ENCODE measurements at places on chromosomes 1 and 21. TPM values are rescaled to one million over a fixed set of nuclear protein-coding genes. Genes with fewer than 3 reads are reported as not detected.

ATP1A4 gene
- 1.1 TPM for total RNA-seq

TMEM79 gene
- total RNA-seq = 4.8 TPM

TRIM45 gene
- total RNA-seq = 2.1 TPM

ZBTB8A gene
- 8.4 TPM for total RNA-seq

NCAM2 gene
- total RNA-seq = 8.8 TPM

REN gene
- 0.59 TPM for total RNA-seq

UCK2 gene
- 8.3 TPM for total RNA-seq

DNA sequence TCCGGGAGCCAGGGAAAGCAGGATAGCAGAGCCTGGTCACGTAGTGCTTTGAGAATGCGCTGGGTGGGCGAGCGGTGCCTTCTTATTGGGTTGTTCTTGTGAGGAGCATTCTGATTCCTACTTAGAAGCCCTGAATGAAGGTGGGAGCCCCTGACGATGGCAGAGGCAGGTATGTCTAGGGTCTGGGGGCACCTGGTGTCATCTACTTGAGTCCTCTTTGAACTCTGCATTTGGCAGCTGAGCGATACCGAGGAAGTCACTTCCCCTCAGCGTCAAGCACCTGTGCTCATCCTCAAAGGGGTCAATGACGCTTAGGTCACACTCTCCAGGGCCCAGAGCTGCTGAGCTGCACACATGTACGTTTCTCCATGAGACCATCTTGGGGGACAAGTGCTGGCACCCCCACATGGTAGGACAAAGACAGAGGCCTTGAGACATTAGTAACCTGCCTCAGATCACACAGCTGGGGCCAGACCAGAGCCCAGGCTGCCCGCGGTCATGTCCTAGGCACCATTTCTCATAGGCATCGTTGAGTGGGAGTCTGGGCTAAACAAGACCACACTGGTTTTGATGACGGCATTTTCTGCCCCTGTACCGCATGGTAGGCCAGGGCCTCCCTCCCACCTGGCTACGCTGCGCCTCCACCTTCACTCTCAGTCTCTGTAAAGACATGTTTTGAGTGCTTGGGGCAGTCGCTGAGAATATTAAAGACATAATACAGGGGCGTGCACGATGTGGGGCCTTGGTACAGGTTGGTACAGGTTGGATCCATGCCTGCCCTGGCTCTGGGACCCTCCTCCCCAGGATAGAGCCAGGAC, 69.1 kb upstream of the ABCG1 start:
- peaks cover 35% of the 10 kb centered on the region for H3K4me1 ChIP-seq
- DNase-seq = no peak
- H3K36me3 ChIP-seq = no peaks in the 10 kb centered on the region
- H3K27me3 ChIP-seq = no peaks in the 10 kb centered on the region
- no peak overlapping the region for H3K4me3 ChIP-seq

GRCh38 chr1:207431508-207431907, 22.6 kb upstream of the CR2 start:
- no peak overlapping the region for H3K27ac ChIP-seq
- no peak overlapping the region for H3K4me3 ChIP-seq
- no peaks in the 10 kb centered on the region for H3K36me3 ChIP-seq
- no peak for DNase-seq
- H3K27me3 ChIP-seq = no peaks in the 10 kb centered on the region

DNA sequence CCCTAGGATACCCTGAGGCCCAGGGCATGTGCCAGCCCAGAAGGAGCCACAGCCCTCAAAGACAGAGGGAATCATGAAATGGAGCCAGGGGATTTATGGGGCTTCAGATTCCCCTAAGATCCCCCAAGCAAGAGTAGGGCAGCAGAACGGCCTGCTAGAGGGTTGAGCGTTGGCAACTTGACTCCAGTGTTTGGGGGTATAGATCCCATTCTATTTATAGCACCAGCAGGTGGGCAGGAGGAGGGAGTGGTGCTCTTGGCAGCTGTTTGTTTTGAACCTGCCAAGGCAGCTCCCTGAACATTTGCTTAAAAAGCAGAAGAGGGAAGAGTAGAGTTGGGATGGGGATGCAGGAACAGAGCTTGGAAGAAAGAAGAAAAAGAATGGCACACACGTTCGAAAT, 33.7 kb downstream of the GLUL start:
- H3K36me3 ChIP-seq = no peaks in the 10 kb centered on the region
- no peaks in the 10 kb centered on the region for H3K27me3 ChIP-seq
- H3K4me3 ChIP-seq = no peak overlapping the region
- no peak overlapping the region for H3K27ac ChIP-seq

DNA sequence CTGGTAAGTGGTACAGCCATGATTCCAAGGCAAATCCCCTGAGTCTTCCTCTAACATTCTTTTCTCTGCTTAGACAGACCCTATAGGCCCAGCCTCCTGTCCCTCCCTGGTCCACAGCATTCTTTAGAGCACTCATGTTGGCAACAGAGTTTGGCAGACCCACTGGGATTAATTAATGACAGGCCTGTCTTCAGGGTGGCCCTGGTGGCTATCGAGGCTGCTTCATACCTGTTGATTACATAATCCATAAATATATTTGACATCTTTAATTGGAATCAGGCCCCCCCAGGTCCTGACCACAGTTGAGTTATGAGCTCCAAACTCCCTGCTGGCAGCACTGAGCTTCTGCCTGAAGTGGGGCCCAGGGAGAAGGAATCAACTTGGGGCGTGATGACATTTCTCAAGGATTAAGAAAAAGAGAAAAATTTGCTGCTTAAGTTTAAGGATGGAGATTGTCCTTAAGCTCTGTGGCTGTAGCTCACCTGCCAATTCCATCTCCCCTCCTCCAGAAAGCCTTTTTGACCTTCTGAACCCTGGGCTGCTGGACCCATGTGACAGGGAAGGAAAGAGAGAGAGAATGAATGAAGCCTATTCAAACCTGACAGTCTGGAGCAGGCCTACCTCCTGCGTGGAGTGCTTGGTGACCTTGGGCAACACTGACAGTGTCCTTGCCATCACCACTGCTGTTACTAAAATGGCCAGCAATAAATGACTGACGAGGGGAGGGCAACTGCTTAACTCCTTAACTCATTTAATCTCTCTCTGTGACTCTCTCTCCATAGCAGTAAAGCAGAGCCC, 156.6 kb downstream of the TRABD2B start:
- DNase-seq = no peak
- H3K4me3 ChIP-seq = no peak overlapping the region
- H3K36me3 ChIP-seq = no peaks in the 10 kb centered on the region
- no peaks in the 10 kb centered on the region for H3K4me1 ChIP-seq

DNA sequence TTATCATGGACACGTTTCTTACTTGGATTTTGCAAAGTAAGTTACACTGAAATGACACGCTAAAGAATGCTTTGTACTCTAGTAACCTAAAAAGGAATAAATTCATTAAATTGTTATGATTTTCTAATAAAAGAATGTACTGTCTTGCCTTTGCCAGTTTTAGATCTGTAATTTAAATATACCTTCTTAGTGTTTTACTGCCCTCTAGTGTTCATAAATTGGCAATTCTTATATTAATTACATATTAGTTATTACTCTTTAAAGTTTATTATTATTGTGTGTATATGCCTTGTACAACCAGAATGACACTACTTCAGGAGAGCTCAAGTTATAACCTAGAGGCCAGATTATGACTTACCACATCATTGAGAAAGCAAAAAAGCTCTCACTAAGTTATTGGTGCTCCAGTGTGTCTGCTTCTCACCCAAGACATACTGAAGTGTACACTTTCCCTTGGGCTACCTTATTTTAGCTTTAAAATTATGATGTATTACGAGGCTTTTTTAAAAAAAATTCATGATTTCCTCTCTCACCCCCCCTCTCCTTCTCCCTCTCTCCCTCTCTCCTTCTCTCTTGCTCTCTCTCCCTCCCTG, 169.9 kb downstream of the HS2ST1 start:
- H3K4me1 ChIP-seq = no peaks in the 10 kb centered on the region
- no peak for DNase-seq
- no peak overlapping the region for H3K27ac ChIP-seq

DNA sequence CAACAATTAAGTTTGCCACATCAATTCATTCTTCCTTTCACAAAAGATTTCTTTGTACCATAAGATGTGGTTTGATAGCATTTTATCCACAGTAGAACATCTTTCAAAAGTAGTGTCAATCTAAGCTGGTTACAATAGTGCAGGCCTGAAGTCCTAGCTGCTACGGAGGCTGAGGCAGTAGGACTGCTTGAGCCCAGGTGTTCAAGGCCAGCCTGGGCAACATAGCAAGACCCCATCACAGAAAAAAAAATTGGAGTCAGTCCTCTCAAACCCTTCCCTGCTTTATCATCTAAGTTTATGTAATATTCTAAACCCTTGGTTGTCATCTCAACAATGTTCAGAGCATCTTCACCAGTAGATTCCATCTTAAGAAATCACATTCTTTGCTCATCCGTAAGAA, 31.7 kb downstream of the DENND1B start:
- H3K27me3 ChIP-seq = no peaks in the 10 kb centered on the region
- no peak for DNase-seq
- no peak overlapping the region for H3K27ac ChIP-seq

DNA sequence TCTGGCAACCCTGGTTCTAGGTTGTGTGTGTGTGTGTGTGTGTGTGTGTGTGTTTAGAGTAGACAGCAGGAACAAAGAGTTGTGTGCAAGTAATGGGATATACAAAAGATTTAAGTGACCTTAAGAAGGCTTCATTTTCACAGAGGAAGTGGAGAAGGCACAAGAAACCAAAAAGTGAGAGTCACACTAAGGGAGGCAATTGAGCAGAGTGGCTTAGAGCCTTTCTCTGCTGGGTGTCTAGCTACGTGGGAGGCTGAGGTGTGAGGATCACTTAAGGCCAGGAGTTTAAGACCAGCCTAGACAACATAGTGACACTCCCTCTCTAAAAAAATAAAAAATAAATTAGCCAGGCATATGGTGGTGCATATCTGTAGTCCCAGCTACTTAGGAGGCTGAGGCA, 44.4 kb upstream of the HAO2 start:
- no peak for DNase-seq
- no peak overlapping the region for H3K27ac ChIP-seq
- peaks cover 14% of the 10 kb centered on the region for H3K4me1 ChIP-seq
- H3K36me3 ChIP-seq = no peaks in the 10 kb centered on the region
- peaks cover 6% of the 10 kb centered on the region for H3K27me3 ChIP-seq

GRCh38 chr1:9730096-9730901, 78.8 kb downstream of the PIK3CD start:
- H3K27ac ChIP-seq = no peak overlapping the region
- H3K27me3 ChIP-seq = no peaks in the 10 kb centered on the region
- no peak overlapping the region for H3K4me3 ChIP-seq
- H3K4me1 ChIP-seq = peaks cover 3% of the 10 kb centered on the region
- peak; percentile 87 for DNase-seq

GRCh38 chr21:45517249-45518065, 24.8 kb downstream of the SLC19A1 start:
- peaks cover 14% of the 10 kb centered on the region for H3K36me3 ChIP-seq
- peaks cover 10% of the 10 kb centered on the region for H3K4me1 ChIP-seq
- DNase-seq = peak; percentile 64
- H3K4me3 ChIP-seq = no peak overlapping the region
- no peaks in the 10 kb centered on the region for H3K27me3 ChIP-seq

DNA sequence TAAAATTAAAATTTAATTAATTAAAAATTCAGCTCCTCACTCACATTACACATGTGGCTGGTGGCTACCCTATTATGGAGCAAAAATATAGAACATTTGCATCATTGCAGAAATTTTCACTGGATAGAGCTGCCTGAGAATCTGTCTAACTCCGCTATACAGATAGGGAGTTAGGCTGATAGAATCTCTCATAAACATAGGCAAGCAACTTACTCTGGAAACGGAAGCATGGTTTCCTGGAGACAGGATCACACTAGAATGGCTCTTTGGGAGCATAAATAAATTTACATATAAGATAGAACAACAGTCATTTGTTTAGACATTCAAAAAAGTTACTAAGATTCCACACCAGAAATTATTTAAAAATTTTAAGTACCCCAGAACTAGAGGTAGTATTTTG, 12.2 kb upstream of the LAMC2 start:
- no peak overlapping the region for H3K4me3 ChIP-seq
- no peak for DNase-seq
- no peaks in the 10 kb centered on the region for H3K27me3 ChIP-seq
- H3K27ac ChIP-seq = no peak overlapping the region

- H3K4me3 ChIP-seq = no peak overlapping the region
- peaks cover 3% of the 10 kb centered on the region for H3K4me1 ChIP-seq
- DNase-seq = no peak
- H3K36me3 ChIP-seq = peaks cover 96% of the 10 kb centered on the region
These were observed 39.3 kb downstream of the NCF2 start for GRCh38 chr1:183550915-183551314.

GRCh38 chr1:155131285-155131684, 3.6 kb downstream of the EFNA1 start:
- H3K27ac ChIP-seq = peak overlapping the region; percentile 91
- peak; percentile 58 for DNase-seq
- H3K4me1 ChIP-seq = peaks cover 70% of the 10 kb centered on the region
- peaks cover 50% of the 10 kb centered on the region for H3K36me3 ChIP-seq

- H3K4me3 ChIP-seq = no peak overlapping the region
- H3K27me3 ChIP-seq = no peaks in the 10 kb centered on the region
- peaks cover 30% of the 10 kb centered on the region for H3K4me1 ChIP-seq
- no peak for DNase-seq
These were observed 62.0 kb downstream of the MRPS6 start for GRCh38 chr21:34135330-34135729.

DNA sequence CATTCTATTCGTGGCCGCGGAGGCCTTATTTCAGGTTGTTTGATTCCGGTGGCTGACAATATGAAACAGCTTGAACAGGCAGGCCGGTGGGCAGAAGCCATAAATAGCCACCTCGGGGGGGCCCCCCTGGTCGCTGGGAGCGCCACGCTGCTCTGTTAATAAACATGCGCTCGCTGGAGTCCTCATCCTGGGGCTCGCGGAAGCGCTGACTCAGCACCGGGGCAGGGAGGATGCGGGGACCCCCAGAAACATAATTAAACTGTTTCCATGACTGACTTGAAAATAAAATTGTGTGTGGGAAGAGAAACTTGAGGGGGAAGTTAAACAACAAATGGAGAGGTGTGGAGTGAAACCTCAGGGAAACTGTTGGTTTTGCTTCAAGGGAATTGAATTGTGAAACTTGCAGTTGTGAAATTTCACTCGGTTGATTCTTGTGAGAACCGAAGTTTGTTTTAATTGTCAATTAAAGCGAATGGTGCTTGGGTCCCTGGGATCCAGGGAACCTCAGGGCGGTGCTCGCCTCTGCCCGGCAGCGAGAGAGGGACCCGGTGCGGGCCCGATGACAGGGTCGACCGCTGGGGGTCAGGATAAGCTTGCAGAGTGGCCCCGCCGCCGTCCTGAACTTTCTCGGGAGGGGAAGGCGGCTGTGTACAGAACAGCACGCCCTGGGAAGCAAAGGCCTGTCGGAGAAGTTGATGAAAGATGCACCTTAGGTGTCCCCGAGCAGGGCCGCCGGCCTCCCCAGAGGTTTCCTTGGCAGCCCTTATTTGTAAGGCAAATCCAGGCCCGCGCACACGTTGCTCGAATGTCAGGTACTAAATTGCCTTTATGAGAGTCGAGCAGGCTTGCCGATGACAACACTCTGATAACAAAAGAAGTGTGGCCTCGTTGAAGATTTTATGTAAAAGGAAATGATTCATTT, 176.9 kb upstream of the LMO4 start:
- H3K27ac ChIP-seq = peak overlapping the region; percentile 37
- H3K36me3 ChIP-seq = no peaks in the 10 kb centered on the region
- H3K27me3 ChIP-seq = no peaks in the 10 kb centered on the region
- peaks cover 38% of the 10 kb centered on the region for H3K4me1 ChIP-seq
- peak; percentile 75 for DNase-seq
